ENCODE measurements at places on chromosomes 6 and 20.

- no peak for DNase-seq
These were observed 30.6 kb downstream of the ZNF311 start for GRCh38 chr6:28974505-28974904.

GRCh38 chr6:36766399-36766945 lies 68.8 kb downstream of the RAB44 start:
- no peak for DNase-seq

- DNase-seq, result peak; percentile 98
These were observed 65.1 kb upstream of the PLEKHG1 start for GRCh38 chr6:150534553-150534952.

DNA sequence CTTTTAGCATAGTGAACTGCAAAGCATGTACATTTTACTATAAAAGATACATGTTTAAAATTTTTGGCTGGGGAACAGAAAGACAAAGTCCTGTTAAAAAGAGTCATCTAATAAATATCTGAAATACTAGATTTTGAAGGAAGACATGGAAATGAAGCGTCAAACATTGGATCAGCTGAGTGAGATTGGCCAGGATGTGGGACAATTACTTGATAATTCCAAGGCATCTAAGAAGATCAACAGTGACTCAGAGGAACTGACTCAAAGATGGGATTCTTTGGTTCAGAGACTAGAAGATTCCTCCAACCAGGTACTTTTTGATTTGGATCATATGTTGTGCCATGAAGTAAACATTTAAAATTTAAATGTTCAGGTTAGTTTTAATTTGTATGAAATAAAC lies 162.3 kb downstream of the UTRN start:
- no peak for DNase-seq

GRCh38 chr6:44621846-44622245 lies 234.3 kb downstream of the CDC5L start:
- DNase-seq, result no peak

- DNase-seq, result no peak
These were observed 65.6 kb downstream of the SCAND1 start for GRCh38 chr20:35888657-35889056.

DNA sequence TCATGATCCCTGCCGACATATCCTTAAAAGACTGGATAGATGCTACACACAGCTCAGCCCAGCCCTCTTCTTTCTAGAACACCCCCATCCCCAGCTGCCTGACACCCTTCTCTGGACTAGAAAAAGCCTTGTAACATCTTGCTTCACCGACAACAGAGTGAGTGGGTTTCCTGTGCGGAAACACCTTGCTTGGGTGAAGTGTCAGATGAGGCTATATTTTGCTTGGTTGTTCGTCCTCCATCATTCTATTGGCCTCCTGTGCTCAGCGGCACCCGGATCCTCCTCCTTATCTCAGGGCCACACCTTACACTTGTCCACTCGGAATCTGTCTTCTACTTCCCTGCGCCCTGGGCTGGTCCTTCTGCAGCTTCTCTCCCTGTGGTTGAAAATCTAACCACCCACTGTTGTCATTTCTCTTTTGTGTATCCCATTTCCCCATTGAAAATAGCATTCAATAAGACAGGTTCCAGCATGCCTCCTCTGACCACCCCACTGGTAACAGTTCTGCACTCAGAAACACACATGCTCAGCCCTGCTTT lies 101.3 kb upstream of the MLN start:
- DNase-seq, result no peak

- peak; percentile 36 for DNase-seq
These were observed 663.3 kb downstream of the RFPL4B start for GRCh38 chr6:113010196-113010989.

DNA sequence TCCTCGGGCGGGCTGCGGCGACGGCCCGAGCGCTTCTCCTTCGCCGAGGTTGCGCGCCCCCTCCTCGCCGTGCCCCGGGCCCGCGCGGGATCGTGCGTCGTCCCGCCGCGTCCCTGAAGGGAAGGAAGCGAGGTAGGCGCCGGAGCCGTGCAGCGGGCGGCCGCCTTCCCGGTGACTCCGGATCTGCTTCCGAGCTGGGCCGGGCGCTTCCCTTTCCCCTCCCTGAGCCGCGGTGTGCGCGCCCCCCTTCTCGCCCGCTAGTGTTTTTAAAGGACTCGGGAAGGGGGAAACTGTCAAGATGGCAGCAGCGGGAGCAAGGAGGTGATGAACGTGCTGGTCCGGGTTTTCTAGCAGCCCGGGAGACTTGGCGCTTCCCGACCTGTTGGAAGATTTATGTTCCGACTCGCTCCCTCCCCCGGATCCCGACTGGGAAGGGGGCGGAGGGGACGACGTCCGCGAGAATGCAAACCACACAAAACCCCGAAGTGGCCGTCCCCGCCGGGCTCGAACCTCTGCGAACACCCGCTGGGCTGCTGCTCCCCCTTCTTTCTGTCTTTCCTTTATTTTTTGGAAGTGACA lies 744 bp upstream of the FOXO3 start:
- peak; percentile 75 for DNase-seq

- no peak for DNase-seq
These were observed 66.0 kb downstream of the CDH26 start for GRCh38 chr20:60024245-60024644.

DNA sequence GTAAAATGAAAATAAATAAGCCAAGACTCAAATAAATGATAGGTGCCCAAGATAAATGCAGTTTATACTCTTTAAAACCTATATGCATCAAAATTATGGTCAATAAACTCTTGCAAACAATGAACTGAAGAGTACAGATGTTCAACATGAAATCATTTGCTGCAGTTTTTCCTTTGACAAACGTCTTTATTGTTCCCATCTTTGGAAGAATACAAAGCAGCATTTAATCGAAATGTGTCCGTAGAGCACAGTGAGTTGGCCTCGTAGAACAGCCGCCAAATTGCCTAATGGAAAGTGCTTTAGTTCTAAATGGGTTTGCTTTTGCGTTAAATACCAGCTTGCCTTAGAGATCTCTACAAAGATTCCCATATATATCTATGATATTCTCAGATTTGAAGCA lies 447.4 kb downstream of the PKHD1 start:
- DNase-seq, result no peak

DNA sequence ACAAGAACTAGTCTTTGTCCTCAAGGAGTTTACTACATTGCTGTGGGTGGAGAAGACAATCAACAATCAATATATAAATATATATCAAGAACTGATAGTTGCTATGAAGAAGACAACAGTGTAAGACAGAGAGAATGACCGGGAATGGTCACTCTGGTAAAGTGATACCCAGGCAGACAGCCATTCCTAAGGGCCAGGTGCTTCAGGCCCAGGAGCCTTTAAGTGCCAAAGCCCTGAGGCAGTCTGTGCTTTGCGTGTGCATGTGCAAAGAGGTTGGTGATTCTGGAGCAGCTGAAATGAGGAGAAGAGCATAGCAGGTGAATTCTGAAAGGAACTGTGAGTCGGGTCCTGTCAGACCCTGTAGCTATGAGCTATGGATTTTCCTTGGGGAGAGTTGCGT lies 154.2 kb downstream of the DOK5 start:
- no peak for DNase-seq
